ENCODE measurements at places on chromosomes 2 and 18. TPM values are rescaled to one million over a fixed set of nuclear protein-coding genes. Genes with fewer than 3 reads are reported as not detected.

UPP2 gene
- not detected for total RNA-seq

KLHL30 gene
- total RNA-seq = not detected

ZNF521 gene
- 0.04 TPM for total RNA-seq

OTOS gene
- total RNA-seq = not detected

PROKR1 gene
- total RNA-seq = 0.12 TPM

COL4A4 gene
- total RNA-seq = 0.55 TPM

GMCL1 gene
- 12.7 TPM for total RNA-seq

PLCL1 gene
- total RNA-seq = not detected

APLF gene
- 0.69 TPM for total RNA-seq

NYAP2 gene
- total RNA-seq = not detected

- H3K27me3 ChIP-seq = no peaks in the 10 kb centered on the region
- no peaks in the 10 kb centered on the region for H3K36me3 ChIP-seq
- no peak overlapping the region for H3K27ac ChIP-seq
- H3K4me3 ChIP-seq = peak overlapping the region; percentile 54
- H3K4me1 ChIP-seq = no peaks in the 10 kb centered on the region
These were observed 496.6 kb downstream of the PTPRM start for GRCh38 chr18:8063733-8064132.

- H3K4me1 ChIP-seq = no peaks in the 10 kb centered on the region
- H3K36me3 ChIP-seq = no peaks in the 10 kb centered on the region
- no peak for DNase-seq
- no peak overlapping the region for H3K27ac ChIP-seq
- no peaks in the 10 kb centered on the region for H3K27me3 ChIP-seq
- H3K4me3 ChIP-seq = no peak overlapping the region
These were observed 161.5 kb upstream of the KCNJ3 start for GRCh38 chr2:154537024-154537423.

GRCh38 chr18:1015777-1016176, 111.1 kb downstream of the ADCYAP1 start:
- H3K36me3 ChIP-seq = no peaks in the 10 kb centered on the region
- no peak overlapping the region for H3K27ac ChIP-seq
- no peak for DNase-seq
- H3K27me3 ChIP-seq = no peaks in the 10 kb centered on the region
- no peak overlapping the region for H3K4me3 ChIP-seq

GRCh38 chr2:225381609-225382008, 17.9 kb upstream of the NYAP2 start:
- H3K4me3 ChIP-seq = no peak overlapping the region
- no peaks in the 10 kb centered on the region for H3K4me1 ChIP-seq
- no peak for DNase-seq
- H3K27ac ChIP-seq = no peak overlapping the region
- H3K36me3 ChIP-seq = no peaks in the 10 kb centered on the region
- H3K27me3 ChIP-seq = peaks cover 12% of the 10 kb centered on the region

- DNase-seq = peak; percentile 11
- H3K27ac ChIP-seq = no peak overlapping the region
- H3K4me1 ChIP-seq = no peaks in the 10 kb centered on the region
- H3K4me3 ChIP-seq = no peak overlapping the region
These were observed 370.7 kb upstream of the LRATD1 start for GRCh38 chr2:14261771-14262170.

DNA sequence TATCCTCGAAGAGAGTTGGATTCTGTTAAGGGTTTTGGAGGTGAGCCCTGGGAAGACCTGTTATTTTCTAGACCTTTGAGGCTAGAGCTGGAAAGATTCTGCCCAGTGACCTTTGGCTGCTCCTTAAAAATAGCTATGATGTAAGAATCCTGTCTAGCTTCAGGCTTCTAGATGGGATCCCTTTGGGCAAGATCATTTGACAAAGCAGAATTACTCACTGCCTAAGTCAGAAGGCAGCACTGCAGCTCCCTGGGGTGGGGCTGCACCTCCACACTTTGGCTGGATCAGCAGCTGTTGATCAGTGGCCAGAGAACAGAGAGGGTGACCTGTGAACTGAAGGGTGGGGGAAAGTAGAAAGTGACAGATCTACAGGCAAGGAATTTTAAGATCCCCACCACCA, 103.8 kb downstream of the ASAP2 start:
- no peaks in the 10 kb centered on the region for H3K36me3 ChIP-seq
- H3K27me3 ChIP-seq = no peaks in the 10 kb centered on the region
- H3K27ac ChIP-seq = peak overlapping the region; percentile 89
- H3K4me3 ChIP-seq = peak overlapping the region; percentile 16

DNA sequence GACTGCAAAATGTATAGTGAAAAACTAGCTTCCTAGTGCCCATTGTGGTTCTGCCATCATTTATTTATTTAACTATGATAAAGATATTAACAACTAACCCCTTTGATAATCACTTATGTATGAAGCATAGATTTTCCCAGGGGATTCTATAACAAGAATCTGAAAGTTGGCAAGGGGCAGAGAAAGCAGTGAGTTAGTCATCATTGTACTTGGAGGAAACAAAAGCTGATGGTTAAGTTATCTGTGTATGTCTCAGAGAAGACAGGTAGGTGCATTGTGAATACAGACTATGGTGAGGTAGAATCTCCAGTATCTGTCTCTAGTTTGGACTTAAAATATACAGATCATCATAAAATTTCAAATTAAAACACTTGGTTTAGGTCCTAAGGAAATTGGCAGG, 2159.1 kb upstream of the CELF4 start:
- H3K27me3 ChIP-seq = no peaks in the 10 kb centered on the region
- no peaks in the 10 kb centered on the region for H3K36me3 ChIP-seq
- H3K27ac ChIP-seq = no peak overlapping the region
- no peak for DNase-seq

DNA sequence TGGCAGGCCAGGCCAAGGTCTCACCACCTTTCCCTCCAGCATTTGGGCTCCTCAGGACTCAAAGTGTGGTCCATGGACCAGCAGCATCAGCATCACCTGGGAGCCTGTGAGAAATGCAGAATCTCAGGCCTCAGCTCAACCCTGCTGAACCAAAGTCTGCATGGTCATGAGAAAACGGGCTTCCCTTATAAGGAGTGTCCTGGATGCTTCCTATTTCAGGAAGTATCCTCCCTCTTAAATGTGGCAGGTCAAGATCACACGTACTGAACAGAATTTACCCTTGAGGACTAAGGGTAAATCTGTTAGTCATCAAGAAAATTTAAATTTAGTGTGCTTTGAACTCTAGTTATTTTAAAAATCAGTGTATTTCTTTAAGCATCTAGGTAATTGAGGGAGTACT, 11.8 kb downstream of the CD8A start:
- no peak overlapping the region for H3K4me3 ChIP-seq
- no peaks in the 10 kb centered on the region for H3K4me1 ChIP-seq
- no peak overlapping the region for H3K27ac ChIP-seq
- DNase-seq = no peak

- H3K27ac ChIP-seq = no peak overlapping the region
- DNase-seq = no peak
- no peaks in the 10 kb centered on the region for H3K4me1 ChIP-seq
- no peak overlapping the region for H3K4me3 ChIP-seq
These were observed 50.7 kb upstream of the B3GNT7 start for GRCh38 chr2:231344851-231345250.

- peak; percentile 84 for DNase-seq
- H3K27ac ChIP-seq = no peak overlapping the region
- H3K4me3 ChIP-seq = no peak overlapping the region
- no peaks in the 10 kb centered on the region for H3K36me3 ChIP-seq
- H3K4me1 ChIP-seq = peaks cover 26% of the 10 kb centered on the region
These were observed 16.5 kb upstream of the KLHL23 start for GRCh38 chr2:169716938-169717690.

DNA sequence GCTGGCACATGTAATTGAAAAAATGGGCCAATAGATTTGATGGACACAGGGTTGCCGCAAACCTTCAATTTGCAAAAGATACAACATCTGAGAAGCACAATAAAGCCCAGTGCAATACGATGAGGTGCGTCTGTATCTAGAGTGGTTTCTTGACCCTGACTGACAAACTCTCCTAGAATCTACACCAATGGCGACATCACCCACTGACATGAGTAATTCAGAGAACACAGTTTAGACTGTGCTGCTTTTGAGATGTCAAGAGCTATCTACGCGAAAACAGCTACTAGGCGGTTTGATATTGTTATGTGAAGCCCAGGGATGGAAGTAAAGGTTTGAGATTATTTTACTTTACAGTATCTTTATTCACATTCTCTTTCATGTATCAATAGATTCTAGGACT, 104.9 kb downstream of the EIPR1 start:
- DNase-seq = no peak
- no peaks in the 10 kb centered on the region for H3K36me3 ChIP-seq
- no peak overlapping the region for H3K27ac ChIP-seq
- no peaks in the 10 kb centered on the region for H3K27me3 ChIP-seq

DNA sequence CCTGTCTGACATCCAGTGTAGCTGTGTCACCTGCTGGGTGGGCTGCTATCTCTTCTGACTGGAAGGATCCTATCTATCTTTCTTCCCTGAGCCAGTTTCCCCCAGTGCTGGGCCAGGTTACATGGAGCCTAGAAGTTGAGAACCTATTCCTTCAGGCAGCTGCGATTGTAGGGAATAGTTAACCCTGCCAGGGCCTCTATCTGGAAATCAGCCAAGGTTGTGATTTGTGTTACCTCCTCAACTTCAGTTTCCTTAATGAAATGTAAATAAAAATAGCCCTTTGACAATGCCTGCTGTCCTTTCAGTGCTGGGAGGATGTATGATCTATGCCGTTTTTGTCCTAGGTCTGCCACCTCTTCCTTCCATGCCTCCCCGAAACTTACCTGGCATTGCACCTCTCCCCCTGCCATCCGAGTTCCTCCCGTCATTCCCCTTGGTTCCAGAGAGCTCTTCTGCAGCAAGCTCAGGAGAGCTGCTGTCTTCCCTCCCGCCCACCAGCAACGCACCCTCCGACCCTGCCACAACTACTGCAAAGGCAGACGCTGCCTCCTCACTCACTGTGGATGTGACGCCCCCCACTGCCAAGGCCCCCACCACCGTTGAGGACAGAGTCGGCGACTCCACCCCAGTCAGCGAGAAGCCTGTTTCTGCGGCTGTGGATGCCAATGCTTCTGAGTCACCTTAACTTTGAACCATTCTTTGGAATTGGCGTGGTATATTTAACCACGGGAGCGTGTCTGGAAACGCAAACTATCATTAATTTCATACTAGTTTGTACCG, 36.6 kb downstream of the GORASP2 start:
- H3K36me3 ChIP-seq = peaks cover 58% of the 10 kb centered on the region
- no peak overlapping the region for H3K4me3 ChIP-seq
- H3K27ac ChIP-seq = no peak overlapping the region
- H3K4me1 ChIP-seq = no peaks in the 10 kb centered on the region
- H3K27me3 ChIP-seq = no peaks in the 10 kb centered on the region

All from PC-3 (cell line).